Umbilical cord (tissue), 2 donors: ENCODE measurements at places on chromosomes 3 and 15.

- no peak for DNase-seq
Measured at GRCh38 chr3:180188512-180189309, 152.0 kb upstream of the PEX5L start.

- peak; percentile 23 for DNase-seq
Measured at GRCh38 chr3:191020730-191021396, 158.4 kb upstream of the GMNC start.

- peak; percentile 80 for DNase-seq
Measured at GRCh38 chr3:52524752-52525679, 8.6 kb downstream of the NT5DC2 start.

GRCh38 chr3:142910280-142910679 is 21.4 kb upstream of the PCOLCE2 start:
- no peak for DNase-seq

- peak; percentile 81 for DNase-seq
Measured at GRCh38 chr15:92797168-92798052, 102.7 kb upstream of the CHD2 start.

DNA sequence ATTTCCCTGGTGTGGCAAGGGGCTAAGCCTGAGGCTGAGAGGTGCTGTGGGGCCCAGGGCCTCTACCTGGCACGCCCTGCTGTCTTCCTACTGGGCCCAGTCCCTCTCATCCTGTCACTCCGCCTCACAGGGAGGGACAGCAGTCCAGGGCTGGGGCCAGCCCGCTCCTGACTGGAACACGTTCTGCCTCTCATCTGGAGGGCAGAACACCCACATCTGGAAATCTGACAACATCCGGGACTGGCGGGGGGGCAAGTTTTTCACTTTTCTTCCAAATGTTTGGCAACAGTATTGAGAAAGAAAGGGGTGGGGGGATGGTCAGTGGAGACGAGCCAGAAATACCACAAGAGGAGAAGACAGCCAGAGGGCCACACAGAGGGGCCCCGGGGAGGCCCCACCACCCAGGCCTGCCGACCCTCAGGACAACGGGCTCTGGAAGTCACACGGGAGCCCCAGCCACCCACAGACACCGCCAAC is 1.8 kb upstream of the MYL3 start:
- DNase-seq, result peak; percentile 84

DNA sequence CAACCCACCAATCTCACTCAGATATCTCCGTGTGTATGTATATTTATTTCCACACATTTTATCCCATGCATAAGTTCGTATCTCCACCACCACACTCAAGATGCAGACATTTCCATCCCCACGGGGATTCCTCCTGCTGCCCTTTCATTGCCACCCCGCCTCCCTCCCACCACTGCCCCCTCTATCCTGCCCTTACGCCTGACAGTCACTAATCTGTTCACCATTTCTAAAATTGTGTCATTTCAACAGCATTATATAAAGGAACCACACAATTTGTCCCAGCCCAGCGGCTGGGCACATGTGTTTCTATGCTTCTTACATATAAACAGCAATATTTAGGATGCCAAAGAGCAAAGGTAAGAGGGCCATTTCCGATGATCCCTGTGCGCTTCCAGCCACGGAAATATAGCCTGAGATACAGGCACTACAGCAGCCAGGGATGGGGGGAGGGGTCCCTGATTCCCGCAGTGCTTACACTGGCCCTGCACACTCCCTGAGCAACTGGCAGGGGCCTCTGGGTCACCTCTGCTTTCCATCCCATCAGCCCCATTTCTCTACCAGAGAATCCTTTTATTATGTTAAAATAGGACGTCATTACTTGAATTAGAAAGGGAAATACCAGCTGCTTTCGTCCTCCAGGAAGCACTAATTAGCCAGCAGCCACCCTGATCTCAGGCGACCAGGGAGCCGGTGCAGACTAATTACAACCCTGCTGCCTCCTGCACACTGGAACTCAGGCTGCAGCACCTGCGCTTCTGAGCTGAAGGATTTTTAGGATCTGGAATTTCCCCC is 372.0 kb upstream of the ATP10A start:
- no peak for DNase-seq

- no peak for DNase-seq
Measured at GRCh38 chr3:30170681-30171438, 435.5 kb upstream of the TGFBR2 start.

- no peak for DNase-seq
Measured at GRCh38 chr3:82129221-82129801, 367.9 kb upstream of the GBE1 start.

DNA sequence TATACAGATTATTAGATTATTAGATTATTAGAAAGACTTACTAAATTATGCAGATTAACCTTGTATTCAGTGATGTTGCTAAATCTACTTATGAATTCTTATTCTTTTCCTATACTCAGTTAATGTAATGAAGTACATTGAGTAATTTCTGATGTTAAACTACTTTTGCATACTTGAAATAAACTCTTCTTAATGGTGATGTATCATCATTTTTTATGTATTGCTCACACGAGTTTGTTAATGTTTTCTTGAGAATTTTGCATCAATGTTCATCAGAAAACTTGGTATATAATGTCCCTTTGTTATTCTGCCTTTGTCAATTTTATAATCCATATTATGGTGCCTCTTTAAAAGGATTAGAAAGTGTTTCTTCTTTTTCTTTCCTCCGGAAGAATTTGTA is 163.2 kb upstream of the COL8A1 start:
- DNase-seq, result no peak
